Putamen (tissue), 1 donor: ENCODE measurements at places on chromosomes 3 and 15.
A peak's percentile ranks its signal among the peaks of the same experiment; 100 is the strongest.

GRCh38 chr15:68503791-68504680 lies 72.1 kb upstream of the ITGA11 start:
- DNase-seq = no peak

GRCh38 chr3:5198986-5199731 lies 11.7 kb downstream of the EDEM1 start:
- DNase-seq = no peak

DNA sequence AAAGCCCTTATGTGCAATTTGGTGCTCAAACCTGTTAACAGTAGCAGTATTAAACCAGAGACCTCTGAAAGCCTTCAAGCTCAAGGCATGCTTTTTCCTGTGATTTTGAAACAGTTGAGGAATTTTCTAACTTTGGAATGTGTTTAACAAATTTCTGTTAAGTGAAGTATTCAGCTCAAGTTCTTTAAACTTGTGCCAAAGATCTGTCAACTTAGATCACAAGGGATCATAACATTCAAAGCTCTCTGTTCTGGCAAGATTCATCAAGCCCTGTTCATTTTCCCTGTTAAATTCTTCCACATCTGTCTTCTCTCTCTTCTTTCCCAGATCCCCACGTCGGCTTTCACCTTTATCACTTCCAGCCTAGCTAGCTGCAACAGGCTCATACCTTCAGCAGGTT lies 28.8 kb upstream of the RYK start:
- DNase-seq = no peak

DNA sequence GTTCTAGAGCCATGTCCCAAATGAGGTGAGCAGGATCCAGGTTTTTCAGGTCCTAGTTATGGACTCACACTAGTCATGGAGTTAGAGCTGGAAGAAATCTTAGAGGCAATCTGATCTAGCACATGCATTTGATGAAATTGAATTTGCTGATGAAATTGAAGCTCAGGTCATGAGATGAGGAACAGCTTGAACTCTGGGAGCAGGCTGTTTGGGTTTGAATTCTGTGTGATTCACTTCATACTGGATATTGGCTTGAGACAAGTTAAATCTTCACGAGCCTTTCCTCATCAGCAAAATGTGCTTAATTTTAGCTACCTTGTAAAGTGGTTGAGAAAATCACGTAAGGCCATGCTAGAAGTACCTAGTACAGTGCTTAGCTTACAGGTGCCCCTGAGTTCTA lies 33.5 kb upstream of the PARL start:
- DNase-seq = no peak

DNA sequence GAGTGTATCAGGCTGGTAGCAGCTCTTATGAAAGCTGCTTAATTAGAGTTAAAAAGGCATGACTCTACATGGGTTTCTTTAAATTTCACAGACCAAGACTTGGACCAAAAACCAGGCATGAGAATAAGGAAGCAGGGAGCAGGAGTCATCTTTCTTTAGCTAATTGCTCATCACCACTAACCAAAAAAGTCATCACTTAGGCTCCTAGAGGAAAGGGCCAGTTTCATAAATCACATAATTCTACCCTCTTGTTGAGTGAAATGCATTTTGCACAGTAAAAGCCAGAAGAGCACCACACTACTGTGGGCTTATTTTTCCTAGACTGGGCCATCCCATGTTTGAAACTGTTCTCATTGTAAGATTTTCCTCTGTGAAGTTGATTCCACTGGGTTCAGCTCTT lies 175.6 kb downstream of the GREM1 start:
- DNase-seq = no peak

GRCh38 chr15:85318048-85318731 lies 62.2 kb upstream of the AKAP13 start:
- DNase-seq = no peak

DNA sequence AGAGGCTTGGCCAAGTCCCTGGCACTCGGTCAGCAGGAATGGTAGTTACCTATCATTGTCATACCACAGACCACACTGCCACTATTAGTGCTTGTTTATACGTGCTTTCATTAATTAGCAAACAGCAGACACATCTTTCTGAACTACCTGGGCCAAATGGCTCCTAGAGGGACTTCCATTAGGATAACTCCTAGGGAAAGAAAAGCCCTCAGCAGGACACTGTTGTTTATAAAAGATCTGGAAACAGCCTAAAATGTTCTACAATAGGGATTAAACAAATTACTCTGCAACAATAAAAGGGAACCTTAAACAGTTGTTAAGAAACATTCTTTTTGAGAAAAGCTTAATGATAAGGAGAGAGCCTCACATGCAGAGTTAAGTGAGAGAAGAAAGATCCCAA lies 38.5 kb downstream of the ARHGEF3 start:
- no peak for DNase-seq

- peak; percentile 27 for DNase-seq
These were observed 50.2 kb downstream of the CRYBG3 start for GRCh38 chr3:97871801-97872524.

DNA sequence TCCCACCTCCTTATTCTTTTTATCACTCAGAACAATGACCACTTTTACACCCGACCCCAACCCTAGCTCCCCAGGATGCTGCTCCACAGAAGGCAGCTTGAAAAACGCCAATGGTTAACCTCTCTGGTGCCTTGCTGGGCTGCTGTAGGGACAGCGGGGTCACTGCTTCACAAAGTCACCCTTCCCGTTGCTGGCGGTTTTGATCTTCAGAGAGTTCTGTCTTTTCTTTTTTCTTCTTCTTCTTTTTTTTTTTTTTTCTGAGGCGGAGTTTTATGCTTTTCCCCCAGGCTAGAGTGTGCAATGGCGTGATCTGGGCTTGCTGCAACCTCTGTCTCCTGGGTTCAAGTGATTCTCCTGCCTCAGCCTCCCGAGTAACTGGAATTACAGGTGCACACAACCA lies 20.7 kb downstream of the CEP19 start:
- no peak for DNase-seq

DNA sequence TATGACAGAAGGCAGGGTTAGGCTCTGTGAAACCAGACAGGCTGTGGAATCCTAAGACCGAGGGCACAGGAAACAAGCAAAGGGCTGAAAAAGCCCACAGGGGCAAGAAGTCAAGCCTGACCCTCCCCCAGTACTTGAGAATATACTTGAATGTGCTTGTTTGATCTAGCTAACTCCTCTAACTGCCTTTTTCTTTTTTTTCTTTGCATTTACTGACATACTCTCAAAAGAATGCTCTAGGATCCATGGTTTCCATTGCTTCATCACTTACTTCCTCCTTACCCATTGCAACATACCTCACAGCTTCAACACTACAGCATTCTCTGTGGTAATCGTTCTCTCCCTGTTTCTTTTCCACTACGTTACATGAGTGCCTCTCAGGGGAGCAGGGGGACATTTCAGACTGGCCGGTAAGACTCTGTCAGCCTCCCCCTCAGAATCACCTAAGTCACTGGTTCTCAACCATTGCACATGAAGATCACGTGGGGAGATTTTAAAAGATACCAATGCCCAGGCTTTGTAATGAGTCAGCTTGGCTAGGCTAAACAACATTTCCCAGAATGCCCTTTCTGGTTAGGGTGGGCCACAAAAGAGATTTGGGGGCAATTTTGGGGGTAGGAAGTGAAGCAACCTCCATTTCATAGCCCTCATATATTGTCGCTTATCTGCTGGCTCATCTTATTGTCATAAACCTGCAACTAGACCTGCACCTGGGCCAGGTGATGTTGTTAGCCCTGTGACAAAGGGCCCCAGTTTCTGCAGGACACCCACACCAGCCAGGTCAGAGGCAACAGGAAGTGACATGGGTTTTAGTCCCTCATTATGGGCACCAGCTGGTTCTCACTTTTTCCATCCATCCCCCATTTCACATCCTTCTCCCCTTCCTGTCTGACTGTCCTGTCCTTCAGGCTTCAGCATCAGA lies 24.6 kb upstream of the RSL24D1 start:
- DNase-seq = no peak

- no peak for DNase-seq
These were observed 19.3 kb downstream of the ALCAM start for GRCh38 chr3:105385819-105386508.

DNA sequence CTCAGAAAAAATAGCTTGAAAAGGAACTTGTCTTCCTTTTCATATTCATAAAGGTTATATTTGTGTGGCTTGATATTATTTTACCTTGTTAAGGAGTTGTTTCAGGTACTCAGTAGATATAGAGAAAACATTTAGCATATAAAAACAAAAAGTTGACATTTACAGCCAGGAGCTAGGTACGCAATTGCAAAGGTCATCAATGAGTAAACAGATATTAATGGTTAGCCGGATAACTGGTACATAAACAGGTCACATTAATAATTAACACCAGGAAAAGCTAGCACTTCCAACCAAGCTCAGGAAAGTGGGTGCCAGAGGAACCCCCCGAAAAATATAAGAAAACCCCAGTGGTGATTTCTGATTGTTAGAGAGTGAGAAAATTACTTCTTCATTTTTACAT lies 146.6 kb upstream of the NR2F2 start:
- no peak for DNase-seq

- no peak for DNase-seq
These were observed 242.6 kb downstream of the LRTM1 start for GRCh38 chr3:54685213-54685612.

GRCh38 chr3:37149257-37149656 lies 25.1 kb downstream of the LRRFIP2 start:
- no peak for DNase-seq

DNA sequence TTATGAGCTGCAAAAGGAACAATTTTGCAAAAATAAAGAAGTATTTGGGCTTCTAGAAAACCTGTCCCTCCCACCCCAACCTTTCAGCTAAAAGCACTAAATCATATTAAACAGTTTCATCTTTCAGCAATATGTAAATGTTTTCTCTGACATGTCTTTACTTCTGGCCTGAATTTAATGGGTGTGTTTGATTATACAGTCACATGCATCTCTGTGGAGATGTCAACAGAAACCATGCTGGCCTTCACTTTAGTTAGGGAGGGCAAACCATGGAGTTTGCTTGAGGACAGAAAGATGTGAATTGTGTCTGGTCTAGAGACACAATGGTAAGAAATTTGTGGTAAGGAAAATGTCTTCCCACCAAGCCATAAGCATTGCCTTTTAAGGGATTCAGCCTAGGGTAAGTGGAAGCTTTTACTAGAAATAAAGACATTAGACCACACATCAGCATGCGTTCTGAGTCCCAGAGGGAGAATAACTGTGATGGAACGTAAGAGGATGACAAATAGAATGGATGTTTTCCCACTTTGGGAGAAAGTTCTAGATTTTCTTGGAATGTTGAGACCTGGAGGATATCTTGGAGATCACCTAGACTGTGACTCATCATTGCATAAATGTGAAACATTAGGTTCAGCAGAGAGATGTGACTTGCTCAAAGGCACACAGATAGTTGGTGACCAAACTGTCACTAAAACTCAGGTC lies 68.9 kb downstream of the ST8SIA2 start:
- DNase-seq = no peak

DNA sequence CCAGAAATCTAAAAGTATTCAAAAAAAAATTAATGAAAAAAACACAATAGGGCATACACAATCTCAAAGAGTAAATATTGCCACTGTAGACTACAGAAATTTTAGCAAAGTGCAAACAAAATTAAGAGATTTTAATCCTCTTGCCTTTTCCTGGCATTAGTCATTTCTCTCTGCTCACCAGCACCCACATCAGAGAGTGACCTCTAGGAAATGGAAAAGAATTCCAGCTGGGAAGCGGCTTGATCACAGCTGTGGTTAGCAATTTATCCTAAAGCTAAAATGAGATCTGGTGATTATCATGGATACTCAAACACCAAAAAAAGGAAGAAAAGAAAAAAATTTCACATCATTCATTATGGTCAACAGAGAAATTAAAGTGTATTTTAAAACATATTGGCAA lies 7.5 kb downstream of the CSNK1G1 start:
- DNase-seq = no peak

DNA sequence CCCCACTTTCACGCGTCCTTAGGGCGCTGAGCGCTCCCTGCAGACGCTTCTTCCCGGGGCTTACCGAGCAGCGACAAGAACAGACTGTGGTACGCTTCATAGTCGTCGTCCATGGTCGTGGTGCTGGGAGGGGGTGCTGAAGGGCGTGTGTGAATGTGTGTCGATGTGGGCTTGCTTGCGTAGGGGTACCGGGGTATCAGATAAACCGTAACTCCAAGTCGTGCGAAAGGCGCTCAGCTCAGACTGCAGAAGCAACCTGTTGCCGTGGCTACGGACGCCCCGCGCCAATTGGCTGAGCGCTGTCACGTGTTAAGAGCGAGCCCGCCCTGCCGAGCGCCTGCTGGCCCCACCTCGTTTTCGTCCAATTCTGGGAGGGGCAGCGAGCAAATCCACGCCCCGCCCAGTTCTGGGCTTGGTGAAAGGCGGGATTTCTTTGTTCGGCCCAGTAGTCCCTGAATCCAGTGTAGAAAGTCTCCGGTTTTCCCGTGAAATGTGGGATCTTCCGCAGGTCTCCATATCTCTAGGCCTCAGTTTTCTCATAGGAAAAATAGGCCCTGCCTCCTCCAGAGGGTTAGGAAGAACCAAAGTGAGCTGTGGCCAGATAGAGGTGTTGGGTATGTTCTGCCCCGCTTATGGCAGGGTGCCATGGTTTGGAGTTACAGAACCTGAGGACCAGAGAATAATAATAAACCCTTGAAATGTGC lies at the start of gene EFCAB12:
Gene EFCAB12, minus strand, starts transcription at position 261 of the 704 bp plus-strand sequence. Its CDS starts 148 bp downstream, at position 113.
- DNase-seq = peak; percentile 96

DNA sequence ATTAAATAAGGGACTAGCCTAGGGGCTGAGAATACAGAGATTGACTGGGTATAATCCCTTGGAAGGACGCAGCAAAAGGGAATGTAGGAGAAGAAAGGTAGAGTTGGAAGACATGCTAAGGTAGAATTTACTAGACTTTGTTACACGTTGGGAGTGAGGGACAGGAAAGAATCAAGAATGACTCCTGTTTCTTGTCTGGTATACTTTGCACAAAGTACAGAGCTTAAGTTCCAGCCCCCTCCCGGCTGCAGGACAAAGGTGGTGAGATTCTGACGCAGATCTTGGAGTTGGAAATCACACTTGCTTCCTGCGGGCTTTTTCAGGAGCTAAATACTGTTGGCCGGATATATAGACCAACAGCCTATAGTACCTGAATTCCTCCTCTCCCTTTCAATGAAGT lies 895 bp downstream of the HYKK start:
- DNase-seq = no peak

DNA sequence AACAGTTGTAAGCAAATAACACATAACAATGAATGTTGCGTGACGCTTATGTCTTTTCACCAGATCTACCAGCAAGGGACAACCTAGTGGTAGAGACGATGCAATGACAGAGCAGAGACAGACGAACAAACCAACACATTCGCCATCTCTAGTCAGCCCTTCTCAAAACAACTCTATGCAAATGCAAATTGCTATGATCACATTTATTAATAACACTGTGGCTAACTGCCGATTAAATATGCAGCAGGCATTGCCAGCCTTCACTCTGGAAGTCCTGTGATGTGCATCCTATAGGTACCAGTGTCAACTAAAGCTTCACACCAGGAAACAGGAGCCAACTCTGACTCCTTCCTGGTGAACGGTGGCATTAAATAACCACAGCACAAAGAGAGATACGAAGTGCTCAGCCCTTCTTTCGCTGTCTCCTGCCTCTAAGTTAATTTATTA lies 94.2 kb downstream of the FOXP1 start:
- DNase-seq = no peak

GRCh38 chr3:169607949-169608348 lies 55.6 kb downstream of the MECOM start:
- no peak for DNase-seq
